Activated T-helper 17 cell treated with anti-CD3 and anti-CD28 coated beads, Interleukin-2, amount 50 U/mL, for 72 hours (primary cell): ENCODE measurements at places on chromosomes 3 and 15. TPM values are rescaled to one million over a fixed set of nuclear protein-coding genes. Genes with fewer than 3 reads are reported as not detected.

Gene TMEM42
- 6.9 TPM for total RNA-seq

Gene GALNT15
- 0.22 TPM for total RNA-seq

Gene EIF2B5
- total RNA-seq = 64.6 TPM

Gene CFAP20DC
- total RNA-seq = 6.2 TPM

Gene TIMMDC1
- total RNA-seq = 89.7 TPM

Gene AP3B2
- 0.41 TPM for total RNA-seq

Gene CSPG4
- total RNA-seq = not detected

Gene ZNF80
- total RNA-seq = 0.29 TPM

Gene NEK11
- total RNA-seq = 3.2 TPM

Gene IL17RB
- 1.8 TPM for total RNA-seq

Gene GOLGA8A
- total RNA-seq = 169 TPM

Gene KIF7
- total RNA-seq = 0.11 TPM

Gene SLC9A9
- 4.0 TPM for total RNA-seq

Gene FAM81A
- not detected for total RNA-seq

Gene PLOD2
- 3.7 TPM for total RNA-seq

Gene COPS2
- total RNA-seq = 66.1 TPM

Gene C3orf85
- not detected for total RNA-seq

Gene TTC23
- total RNA-seq = 0.67 TPM

Gene FBXL22
- 0.74 TPM for total RNA-seq

Gene ISL2
- total RNA-seq = not detected

Gene OR5K2
- not detected for total RNA-seq
